ENCODE measurements at places on chromosomes 12 and 14.

DNA sequence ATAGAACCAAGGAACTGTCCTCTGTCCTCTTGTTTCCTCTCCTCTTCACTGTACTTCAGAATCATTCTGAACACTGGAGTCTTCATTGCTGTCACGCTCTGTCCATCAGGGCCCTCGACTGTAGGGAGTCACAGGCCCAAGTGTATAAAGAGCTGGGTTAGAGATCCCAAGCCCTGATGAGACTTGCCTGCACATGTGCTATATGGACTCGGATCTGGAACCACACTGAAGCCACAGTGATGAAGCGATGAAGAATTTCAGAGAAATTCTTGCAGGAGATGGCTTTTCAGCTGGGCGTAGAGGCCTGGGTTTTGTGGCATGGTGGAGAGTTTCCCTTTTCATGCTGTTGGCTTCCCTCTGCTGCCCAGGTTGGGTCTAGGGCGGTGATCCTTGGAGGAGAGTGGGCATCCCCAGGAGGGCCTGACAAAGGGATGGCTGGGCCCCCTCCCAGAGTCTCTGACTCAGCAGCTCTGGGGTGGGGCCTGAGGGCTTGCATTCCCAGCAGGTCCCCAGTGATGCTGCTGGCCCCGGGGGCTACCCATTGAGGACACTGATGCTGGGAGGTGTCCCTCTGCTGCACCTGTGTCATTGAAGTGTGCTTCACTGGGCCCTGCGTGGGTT is 39.6 kb upstream of the YY1 start:
- no peak for DNase-seq

- DNase-seq = no peak
These were observed 3.0 kb downstream of the TEDC1 start for GRCh38 chr14:105493921-105494605.

DNA sequence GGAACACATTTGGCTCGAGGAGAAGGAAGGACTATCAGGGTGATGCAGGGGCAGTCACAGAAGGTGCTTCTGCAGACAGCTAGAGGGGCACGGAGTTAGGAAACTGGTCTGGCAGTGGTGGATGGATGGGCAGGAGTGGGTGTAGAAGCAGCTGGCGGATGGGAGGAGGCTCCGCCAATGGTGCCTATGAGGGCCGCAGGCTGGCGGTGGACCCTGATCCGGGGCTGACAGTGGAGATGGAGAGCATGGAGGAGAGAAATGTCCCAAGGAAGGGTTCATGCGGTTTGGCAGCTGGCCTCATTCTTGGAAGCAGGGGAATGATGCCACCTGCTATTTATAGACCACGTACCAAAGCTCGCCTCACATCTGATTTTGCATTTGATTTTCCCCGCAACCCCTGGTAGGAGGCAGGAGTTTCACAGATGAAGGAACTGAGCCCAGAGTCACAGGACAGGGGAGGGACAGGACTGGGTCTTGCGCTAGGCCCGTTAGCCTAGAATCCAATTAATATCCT is 237.1 kb downstream of the FOXN3 start:
- DNase-seq = no peak

DNA sequence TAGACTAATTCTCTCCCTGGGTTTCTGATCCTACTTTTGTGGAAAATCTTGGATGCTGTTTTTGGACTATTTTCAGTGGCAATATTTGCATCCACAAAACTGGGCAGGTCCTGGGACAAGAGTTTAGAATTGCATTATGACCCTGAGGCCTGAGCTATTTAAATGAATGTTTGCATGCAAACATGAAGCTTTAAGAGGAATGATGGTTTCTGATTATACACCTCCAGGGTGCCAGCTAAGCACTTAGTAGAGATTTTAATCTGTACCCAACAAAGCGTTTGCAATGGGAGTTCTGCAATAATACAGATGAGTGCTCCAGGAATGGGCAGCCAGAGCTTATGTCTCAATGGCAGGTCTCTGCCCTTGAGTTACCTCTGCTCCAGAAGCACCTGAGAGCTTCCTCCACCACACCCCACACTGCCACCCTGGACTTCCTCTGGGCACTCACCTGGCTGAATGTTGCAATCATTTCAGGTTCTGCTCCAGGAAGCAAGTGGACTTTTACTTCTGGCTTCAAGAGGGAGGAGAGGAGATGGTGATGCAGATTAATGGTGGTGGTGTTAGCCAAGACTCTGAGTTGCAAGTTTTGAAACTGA is 6.0 kb upstream of the SPTLC2 start:
- DNase-seq = no peak
